ENCODE measurements at places on chromosomes 7 and 10. TPM values are rescaled to one million over a fixed set of nuclear protein-coding genes. Genes with fewer than 3 reads are reported as not detected.
A peak's percentile ranks its signal among the peaks of the same experiment; 100 is the strongest.

The DDC gene
- total RNA-seq = not detected

The EVX1 gene
- total RNA-seq = not detected

The IDI2 gene
- total RNA-seq = not detected

DNA sequence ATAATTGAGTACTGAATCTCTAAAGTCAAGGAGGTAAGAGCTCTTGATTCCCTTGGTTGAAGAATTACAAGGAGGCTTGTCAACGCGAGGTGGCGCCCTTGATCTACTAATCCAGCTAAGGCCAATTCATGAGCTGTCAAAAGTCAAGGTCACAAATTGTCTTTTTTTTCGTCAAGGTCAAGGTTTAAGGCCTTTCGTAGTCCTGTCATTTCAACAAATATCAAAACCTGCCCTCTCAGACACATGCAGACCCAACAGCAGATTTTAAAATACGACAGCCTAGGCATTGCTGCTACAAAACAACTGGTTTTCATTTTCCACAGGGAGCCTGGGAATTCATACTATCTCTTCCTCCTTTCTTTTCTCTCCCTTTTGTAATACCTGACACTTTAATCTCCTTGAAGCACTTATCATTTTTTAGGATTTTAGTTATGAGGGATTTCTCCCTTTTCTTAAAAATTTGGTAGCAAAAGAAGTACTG is 3.6 kb downstream of the HOXA13 start:
- no peak for DNase-seq

DNA sequence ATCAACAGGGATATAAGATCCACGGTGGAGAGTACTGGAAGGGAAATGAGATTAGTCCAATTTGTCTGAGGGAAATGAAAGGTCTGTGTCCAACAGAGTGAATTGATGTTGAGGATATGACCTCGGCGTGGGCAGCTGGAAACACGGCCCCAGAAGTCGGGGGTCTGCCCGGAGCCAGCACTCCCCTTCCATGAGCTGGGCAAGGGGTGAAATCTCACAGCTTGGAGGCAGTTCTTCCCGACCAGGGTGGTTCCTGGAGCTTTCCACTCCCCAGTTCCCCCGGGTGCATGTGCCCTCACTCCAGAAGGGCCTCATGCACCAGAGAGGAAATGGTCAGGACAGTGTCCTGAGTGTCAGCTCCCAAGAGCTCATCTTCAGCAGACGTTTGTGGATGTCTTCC is 264.7 kb upstream of the PPP2R2D start:
- DNase-seq = no peak

The MEIG1 gene
- total RNA-seq = not detected

The ELAPOR2 gene
- total RNA-seq = 32.9 TPM

GRCh38 chr10:125495386-125495785 is 187.6 kb downstream of the TEX36 start:
- no peak for DNase-seq

- DNase-seq = peak; percentile 3
These were observed 294.3 kb downstream of the BBS9 start for GRCh38 chr7:33423646-33424020.

GRCh38 chr7:93119191-93119905 is 1.6 kb upstream of the SAMD9 start:
- no peak for DNase-seq

The ITIH5 gene
- total RNA-seq = 7.6 TPM

GRCh38 chr7:122684504-122684903 is 14.4 kb downstream of the RNF133 start:
- DNase-seq = no peak
